ENCODE measurements at places on chromosomes 1 and 21.
A peak's percentile ranks its signal among the peaks of the same experiment; 100 is the strongest.

- DNase-seq = no peak
These were observed 77.5 kb upstream of the HMCN1 start for GRCh38 chr1:185656663-185657062.

DNA sequence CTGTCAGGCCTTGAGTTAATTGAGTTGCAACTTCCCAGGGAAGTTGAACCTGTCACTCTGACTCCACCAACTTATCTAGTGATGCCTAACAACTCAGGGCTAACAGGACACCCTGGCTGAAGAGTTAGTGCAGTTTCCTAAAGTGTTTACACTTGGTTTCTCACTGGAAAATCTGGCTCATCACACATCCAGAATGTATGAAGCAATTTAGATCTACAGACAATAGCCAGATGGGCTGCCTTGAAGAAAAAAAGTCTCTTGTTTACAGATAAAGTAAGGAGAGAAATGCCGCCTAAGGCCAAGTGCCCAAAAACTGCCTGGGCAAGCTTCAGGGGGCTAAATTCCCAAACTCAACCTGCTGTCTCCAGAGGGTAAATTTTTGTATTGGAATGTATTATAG, 446.3 kb upstream of the NCAM2 start:
- DNase-seq = no peak

- DNase-seq = no peak
These were observed 99.9 kb downstream of the BEND5 start for GRCh38 chr1:48676822-48677221.

- no peak for DNase-seq
These were observed 131.9 kb downstream of the AK5 start for GRCh38 chr1:77413541-77414335.

- DNase-seq = no peak
These were observed 498.1 kb downstream of the NEGR1 start for GRCh38 chr1:71784241-71784640.

GRCh38 chr1:51518033-51518585, 957 bp downstream of the EPS15 start:
- DNase-seq = peak; percentile 67

- no peak for DNase-seq
These were observed 1.8 kb downstream of the HYI start for GRCh38 chr1:43451701-43452532.

- no peak for DNase-seq
These were observed 5.7 kb upstream of the FAM43B start for GRCh38 chr1:20546637-20547036.

GRCh38 chr1:54615531-54616279, 7.6 kb downstream of the FAM151A start:
- no peak for DNase-seq

- no peak for DNase-seq
These were observed 124.0 kb downstream of the SYT2 start for GRCh38 chr1:202586018-202586821.

DNA sequence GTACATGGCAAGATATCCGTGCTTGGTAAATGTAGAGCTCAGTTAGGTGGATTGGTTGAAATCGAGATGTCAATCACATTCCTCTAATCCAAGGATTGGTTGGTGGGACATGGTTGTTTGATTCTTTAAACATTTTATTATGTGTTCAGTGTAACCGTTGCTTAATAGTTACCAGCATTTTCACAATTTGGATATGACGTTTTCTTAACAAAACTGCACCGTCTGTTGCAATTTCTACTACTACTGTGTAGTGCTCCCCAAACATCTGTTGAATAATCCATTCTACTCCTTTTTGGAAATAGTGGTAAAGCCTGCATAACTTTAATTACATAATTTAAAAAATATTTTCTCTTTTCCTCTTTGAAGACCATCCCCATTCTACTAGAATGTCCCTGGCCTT, 16.3 kb downstream of the OR2B11 start:
- no peak for DNase-seq

- DNase-seq = no peak
These were observed 12.9 kb downstream of the ARHGEF16 start for GRCh38 chr1:3467096-3468036.

DNA sequence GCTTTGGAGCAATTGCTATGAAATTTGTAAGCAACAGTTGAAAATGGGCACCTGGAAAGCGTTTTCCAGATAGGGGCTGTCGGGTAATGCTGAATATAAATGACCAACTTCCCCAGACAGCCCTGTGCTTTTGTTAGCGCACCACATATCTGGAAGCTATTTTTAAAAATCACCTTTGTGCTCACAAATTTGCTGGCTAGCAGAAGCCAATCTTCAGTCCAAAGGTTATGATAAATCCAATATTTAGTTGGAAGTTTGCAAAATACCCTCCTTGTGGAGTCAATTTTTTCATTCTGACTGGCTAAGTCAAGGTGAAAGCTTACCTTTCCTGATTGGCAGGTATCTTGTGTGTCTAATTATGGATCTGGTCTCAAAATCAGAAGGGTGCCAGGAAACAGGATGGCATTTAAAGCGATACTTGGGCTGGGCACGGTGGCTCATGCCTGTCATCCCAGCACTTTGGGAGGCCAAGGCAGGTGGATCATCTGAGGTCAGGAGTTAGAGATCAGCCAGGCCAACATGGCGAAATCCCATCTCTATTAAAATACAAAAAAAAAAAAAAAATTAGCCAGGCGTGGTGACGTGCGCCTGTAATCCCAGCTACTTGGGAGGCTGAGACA, 124.1 kb upstream of the AJAP1 start:
- DNase-seq = no peak

DNA sequence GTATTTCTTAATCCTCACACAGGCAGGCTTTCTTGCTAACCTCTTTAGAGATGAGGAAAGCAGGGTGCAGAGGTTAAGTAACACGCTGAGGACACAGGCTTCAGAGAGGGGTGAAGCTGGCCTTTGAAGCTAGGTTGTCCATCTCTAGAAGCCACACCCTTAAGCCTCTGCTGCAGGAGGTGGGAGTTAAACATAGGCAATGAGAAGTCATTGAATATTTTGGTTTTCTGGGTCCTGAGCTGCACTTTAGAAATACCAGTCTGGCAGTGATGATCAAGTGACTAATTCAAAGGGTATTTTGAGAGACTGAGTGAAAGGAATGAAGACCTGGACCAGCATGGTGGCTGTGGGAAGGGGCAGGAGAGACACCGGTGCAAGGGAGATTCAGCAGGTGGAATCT, 9.9 kb downstream of the KCNJ15 start:
- no peak for DNase-seq

DNA sequence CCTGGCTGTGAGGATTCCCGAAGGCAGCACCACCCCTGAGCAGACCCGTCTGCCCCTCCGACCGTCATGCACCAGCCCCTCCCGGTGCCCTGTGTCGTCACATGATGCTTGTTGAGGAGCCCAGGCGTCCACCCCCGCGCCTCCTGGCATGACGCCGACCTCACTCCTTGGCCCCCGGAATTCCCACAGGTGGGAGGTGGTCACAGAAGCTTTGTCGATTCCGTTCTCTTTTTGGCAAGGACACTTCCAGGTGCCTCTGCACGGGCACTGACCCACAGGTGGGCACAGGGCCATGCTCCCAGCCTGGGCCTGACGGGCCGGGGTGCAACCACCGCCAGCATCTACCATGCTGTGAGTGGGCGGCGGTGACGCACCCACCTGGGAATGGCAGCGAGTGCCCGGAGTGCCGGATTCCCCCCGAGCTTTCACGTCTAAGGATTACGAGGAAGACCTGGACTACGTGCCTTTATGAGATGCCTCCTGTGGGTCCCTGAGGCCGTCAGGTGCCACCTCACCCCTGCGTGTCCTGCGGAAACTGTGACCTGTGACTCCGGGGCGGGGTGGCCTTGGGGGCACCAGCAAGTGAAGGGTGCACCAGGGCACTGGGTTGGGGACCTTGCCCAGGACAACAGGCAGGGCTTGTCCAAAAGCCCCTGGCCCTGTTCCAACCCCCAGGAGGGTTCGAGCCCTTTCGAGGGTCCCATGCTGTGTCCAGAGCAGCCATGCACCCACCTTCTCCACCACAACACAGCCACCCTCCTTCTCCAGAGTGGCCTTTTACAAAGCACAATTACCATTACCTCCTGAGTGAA, 31.4 kb upstream of the COL6A1 start:
- no peak for DNase-seq

DNA sequence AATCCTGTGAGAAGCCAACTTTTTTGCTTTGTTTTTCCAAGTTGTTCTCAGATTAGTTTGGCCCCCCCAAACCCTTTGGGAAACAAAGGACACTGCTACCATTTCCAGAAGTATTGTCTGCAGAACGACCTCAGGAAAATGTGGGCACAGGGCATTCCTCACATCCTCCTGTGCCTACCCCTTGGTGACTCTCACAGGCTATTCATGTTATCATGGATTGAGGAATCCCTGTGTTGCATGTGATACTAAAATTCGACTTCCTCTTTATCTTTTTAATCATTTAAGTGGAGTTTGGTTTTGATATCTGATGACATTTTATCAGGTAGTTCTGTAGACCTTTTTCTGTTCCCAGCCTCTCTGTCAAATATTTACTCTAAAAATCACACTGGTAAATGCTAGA, 184.5 kb downstream of the FASLG start:
- no peak for DNase-seq

DNA sequence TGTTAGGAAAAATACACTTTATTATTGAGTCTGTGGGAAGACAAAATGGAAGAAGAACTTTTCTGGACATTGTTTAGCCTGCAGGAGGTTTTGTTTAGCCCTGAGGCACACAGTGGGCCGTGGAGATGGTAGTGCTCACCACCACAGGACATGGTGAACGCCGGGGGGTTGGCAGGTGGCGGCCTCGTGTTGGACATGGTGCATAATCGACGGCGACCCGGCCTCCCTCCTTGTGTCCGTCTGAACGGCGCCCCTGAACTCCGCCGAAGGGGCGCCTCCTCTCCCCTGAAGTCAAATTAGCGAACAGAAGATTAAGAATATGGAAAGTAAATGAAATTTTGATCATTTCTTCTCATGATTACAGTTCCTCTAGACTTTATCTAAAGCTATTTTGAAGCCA, 126.4 kb downstream of the PCBP3 start:
- DNase-seq = no peak

DNA sequence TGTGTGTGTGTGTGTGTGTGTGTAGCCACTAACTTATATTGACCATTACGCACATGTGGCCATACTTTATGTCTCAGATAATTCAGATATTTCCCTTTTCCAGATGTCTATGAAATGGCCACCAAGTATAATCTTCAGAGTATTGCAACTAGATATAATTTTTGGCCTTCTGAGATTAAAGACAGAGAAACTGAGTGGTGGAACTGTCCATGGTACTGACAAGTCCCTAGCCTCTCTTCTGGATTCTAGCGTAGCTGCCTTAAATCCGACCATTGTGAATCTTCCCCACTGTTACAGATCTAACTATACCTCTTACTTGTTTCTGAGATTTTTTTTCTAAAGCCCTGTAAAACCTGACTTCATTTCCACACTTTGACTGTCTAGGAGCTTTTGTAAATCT, 100.0 kb upstream of the SERTAD4 start:
- no peak for DNase-seq

DNA sequence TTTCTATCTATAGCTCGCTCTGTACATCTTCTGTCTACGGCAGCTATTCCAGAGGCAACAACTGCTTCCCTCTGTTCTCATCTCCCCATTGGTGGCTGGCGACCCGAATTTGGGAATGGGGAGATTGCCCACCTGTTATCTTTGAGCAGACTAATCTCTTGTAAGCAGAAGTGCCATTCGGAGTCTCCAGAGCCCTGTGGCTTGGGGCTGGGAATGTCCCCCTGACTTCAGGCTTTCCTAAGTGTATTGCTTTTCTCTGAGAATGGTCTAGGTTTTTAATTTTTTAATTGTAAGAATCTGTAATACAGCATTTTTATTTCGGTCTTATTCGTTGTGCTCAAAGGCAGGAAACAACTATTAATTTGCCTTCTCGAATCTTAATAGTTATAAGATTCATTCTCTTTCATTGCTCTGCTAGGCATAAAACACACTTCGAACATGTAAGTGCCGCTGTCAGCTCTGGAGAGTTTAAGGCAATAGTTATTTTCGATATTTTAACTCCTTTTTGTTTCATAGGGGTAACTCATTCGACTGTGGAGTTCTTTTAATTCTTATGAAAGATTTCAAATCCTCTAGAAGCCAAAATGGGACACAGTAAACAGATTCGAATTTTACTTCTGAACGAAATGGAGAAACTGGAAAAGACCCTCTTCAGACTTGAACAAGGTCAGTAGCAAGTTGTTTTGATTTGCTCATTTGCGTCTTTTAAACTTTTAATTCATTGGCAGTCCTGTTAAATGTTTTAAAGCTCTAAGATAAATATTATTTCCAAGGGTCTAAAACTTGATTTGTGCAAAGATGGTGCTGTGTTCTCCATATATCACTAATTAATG, 514 bp downstream of the AGL start:
- DNase-seq = no peak

GRCh38 chr1:33361532-33362235, 40.8 kb upstream of the A3GALT2 start:
- no peak for DNase-seq

DNA sequence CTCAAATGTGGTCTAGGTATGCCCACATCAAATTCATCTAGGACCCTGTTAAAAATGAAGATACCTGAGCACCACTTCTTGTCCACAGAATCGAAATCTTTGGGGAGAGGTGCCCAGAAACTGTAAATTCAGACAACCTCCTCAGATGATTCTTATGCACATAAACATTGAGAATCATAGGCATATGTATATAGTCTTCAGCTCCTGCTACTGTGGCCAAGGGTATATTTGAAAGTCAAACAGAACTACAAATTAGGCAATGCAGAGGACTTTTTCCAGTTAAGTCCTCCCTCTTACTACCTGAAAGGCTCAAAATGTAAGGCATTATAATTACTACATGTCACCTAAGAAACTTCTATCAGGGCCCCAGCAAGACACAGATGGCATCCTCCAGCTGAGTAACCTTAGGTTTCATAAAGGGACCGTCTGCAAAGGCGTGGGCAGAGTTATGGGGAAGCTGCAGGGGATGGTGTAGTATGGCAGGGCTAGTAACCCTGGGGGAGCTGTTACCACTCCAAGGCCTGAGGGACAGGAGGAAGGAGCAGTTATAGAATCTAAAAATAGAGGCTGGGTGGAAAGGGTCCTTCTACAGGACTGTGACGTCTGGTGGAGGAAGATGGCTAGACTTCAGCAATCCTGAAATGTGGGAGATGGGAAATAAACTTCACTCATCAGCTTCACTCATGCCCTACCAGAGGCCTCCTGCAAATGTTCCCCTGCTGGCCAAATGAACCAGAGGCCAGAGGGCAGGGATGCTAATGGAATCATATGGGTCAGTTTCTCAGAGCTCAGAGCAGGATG, 46.3 kb downstream of the DAB1 start:
- no peak for DNase-seq

GRCh38 chr1:219467524-219467923, 145.4 kb downstream of the ZC3H11B start:
- DNase-seq = no peak
